ENCODE measurements at places on chromosomes 13 and 19.

GRCh38 chr13:112069061-112069844 is 2.3 kb downstream of the SOX1 start:
- DNase-seq: no peak

- no peak for DNase-seq
These were observed 277.9 kb upstream of the SOX1 start for GRCh38 chr13:111789011-111789410.

GRCh38 chr19:31501427-31502195 is 152.4 kb upstream of the TSHZ3 start:
- no peak for DNase-seq

- DNase-seq: no peak
These were observed 109.3 kb downstream of the COL4A2 start for GRCh38 chr13:110416131-110417025.

- DNase-seq: no peak
These were observed 3.4 kb upstream of the FFAR3 start for GRCh38 chr19:35354898-35355297.

DNA sequence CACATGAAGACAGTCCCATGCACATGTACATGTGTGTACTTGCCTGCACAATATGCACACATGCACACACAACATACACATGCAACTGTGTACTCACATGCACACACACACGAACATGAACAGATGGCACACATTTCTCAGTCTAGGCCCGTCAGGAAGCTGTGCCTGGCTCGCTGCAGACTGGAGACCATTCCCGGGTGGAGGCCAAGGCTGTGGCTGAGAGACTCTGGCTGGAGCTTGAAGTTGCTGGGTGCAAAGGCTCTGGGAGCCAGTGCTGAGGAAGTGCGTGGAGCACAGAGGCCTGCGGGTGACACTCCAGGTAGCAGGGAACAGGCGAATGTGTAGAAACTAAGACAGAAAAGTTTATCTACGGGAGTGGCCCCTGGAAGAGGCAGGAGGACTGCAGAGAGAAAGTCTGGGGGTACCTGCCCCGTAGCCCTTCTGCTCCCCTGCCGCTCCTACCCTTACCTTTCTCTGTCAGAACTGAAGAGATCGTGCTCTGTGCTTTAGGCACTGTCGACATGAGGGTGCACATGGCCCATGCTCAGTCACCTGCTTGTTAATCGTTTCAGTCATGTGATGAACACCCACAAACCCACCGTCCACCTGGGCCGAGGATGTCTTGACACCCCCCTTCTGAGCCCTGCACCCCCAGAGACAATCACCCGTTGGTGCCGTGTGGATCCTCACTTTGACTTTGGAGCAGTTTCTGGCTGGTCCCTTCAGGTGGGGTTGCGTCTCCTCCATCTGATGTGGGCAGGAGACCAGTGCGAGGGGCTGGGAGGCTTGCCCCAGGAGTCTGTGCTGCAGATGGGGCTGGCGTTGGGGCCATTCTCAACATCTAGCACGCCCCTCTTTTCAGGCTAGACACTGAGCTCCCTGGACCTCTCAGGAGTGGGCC is 69.4 kb downstream of the TEX29 start:
- DNase-seq: no peak

DNA sequence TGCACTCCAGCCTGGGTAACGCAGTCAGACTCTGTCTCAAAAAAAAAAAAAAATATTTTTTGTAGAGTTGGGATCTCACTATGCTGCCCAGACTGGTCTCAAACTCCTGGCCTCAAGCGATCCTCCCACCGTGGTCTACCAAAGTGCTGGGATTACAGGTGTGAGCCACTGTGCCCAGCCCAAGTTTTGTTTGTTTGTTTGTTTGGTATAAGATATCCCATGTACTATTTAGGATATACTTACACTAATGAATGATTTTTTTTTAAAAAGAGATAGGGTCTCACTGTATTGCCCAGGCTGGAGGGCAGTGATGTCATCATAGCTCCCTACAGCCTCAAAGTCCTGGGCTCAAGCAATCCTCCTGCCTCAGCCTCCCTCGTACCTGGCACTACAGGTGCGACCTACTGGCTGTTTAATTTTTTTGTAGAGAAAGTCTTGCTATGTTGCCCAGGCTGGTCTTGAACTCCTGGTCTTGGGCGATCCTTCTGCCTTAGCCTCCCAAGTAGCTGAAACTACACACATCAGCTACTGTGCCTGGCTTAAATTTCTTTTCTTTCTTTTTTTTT is 24.0 kb downstream of the TLE6 start:
- no peak for DNase-seq

- no peak for DNase-seq
These were observed 1.5 kb downstream of the UNC13A start for GRCh38 chr19:17686592-17687024.

GRCh38 chr13:38538422-38538821 is 148.5 kb upstream of the FREM2 start:
- DNase-seq: no peak

DNA sequence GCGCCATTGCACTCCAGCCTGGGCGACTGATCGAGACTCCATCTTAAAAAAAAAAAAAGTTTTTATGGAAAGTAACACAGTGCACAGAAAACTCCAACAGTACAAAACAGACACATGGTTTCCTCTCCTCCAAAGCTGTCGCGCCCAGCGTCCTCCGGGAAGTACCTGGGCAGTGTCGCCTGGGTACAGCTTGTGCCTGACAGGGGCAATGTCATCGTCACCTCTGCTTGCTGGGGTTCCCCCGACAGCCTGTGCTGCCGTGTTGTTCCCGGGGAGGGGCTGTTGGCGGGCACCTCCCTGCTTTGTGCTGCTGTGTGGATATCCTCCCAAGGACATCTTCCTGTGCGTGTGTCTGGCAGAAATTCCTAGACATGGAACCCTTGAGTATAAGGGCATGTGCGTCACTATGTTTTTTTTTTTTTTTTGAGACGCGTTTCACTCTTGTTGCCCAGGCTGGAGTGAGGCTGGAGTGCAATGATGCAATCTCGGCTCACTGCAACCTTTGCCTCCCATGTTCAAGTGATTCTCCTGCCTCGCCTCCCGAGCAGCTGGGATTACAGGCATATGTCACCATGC is 2.4 kb upstream of the F2RL3 start:
- DNase-seq: no peak

GRCh38 chr19:57818378-57818777 is 3.7 kb upstream of the ZNF552 start:
- DNase-seq: no peak

GRCh38 chr13:67763384-67763783 is 533.2 kb upstream of the PCDH9 start:
- no peak for DNase-seq

- DNase-seq: no peak
These were observed 481.3 kb upstream of the GPC6 start for GRCh38 chr13:92745258-92745657.

GRCh38 chr13:99281811-99282263 is 23.7 kb upstream of the GPR18 start:
- DNase-seq: peak; percentile 89

- DNase-seq: no peak
These were observed 11.2 kb downstream of the BCAT2 start for GRCh38 chr19:48799358-48800300.

All from CD4-positive, alpha-beta T cell treated with Interleukin-15 for 1 hour (primary cell).